ENCODE measurements at places on chromosomes 4 and X.

DNA sequence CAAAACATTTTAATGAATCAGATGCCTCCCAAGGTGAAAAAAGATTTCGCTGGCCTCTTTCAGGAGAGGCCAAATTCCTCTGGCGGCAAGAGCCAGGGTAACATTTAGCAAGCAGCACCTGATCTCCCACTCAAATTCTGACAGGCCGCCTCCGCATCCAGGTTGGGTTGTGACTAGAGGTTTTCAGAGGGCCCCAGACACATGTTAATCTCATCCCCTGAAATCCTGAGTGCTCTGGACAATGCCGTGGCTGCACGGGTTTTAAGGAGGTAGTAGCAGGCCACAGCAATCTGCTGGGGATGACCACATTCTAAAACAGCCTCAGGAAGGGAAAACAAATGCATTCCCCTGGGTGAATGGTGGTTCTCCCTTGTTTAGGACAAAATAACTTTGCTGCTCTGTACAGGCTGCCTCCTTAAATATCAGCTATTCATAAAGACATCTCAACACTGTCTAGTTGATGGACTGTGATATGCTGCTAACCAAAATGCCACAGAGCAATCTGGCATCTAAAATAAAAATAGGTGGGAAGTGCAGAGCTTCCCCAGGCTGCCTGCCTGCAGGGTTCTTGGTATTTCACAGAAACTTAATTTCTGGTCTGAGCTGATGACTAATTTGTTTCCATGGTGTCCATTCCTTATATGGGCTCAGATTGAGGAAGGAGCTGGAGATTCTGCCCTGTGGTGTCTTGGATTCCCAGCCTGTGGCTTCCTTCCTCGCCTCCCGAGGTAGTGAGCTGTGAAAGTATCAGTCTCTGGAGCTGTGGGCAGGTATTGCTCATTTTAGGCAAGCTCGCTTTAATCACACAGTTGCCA is 202.0 kb downstream of the DCLK2 start:
- no peak for DNase-seq

DNA sequence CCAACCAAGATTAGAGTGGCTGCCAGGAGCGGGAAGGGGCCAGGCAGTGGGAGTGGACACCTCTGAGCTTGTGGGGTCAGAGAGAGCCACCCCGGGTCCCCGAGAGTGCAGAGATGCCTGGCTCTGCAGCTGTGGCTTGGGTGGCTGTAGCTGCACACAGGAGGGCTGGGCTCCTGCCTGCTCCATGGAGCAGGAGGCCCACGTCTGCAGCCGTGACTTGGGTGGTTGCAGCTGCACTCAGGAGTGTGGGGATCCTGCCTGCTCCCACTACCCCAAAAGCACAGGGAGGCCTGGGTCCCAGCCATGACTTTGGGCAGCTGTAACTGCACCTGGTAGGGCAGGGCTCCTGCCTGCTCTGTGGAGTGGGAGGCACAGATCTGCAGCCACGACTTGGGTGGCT is 28.7 kb upstream of the DIPK2B start:
- no peak for DNase-seq

DNA sequence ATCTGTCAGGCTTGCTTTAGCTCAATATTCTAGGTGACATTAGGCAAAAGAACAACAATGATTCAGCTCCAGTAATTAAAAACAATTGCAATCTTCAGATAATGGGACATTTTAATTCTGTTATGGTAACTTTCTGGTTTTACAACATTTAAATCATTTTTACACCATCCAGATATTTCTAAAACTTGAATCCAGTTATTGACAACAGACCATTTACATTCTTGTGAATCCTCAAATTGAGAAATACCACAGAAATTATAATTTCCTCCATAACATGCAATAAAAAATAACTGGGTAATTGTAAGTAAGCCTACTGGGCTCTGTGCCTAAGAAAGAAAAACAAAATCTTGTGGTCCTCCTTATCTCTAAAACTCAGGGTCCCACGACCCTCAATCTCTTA is 195.0 kb upstream of the S100G start:
- no peak for DNase-seq

DNA sequence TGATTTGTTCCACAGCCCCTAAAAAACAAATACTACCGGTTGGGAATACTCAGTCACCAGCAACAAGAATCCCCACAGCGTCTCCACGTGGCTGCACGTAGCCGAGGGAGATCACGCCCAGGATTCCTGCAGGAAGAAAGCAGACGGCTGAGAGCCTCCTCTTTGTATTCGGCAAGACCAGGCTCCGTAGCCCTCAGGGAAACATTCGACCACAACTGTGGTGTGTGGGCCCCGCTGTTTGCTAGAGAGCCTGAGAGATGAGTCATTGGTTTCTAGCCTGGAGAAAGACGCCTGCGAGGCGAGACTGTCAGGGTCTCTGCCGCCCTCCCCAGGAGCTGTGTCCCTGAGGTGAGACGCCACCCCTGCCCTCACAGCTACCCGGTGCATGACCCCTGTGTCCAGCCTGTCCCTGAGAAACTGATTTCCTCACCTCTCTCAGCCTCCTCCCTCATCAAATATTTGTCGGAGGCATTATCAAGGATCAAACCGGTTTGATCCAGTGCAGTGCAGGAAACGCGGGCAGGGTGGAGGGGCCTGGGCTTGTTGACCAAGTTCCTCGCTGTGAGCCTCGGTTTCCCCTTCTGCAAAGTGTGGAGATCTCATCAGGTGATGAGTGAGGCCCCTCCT is 4.7 kb upstream of the S100P start:
- DNase-seq = peak; percentile 49
